ENCODE measurements at places on chromosomes 2 and 18. TPM values are rescaled to one million over a fixed set of nuclear protein-coding genes. Genes with fewer than 3 reads are reported as not detected.
A peak's percentile ranks its signal among the peaks of the same experiment; 100 is the strongest.

GRCh38 chr2:18440777-18441176 lies 119.7 kb downstream of the RDH14 start:
- no peak overlapping the region for H3K4me3 ChIP-seq
- H3K27me3 ChIP-seq: peaks cover 5% of the 10 kb centered on the region
- DNase-seq: no peak
- H3K27ac ChIP-seq: no peak overlapping the region
- no peaks in the 10 kb centered on the region for H3K36me3 ChIP-seq

GRCh38 chr2:81589406-81589805 lies 1284.9 kb upstream of the LRRTM1 start:
- H3K27ac ChIP-seq: no peak overlapping the region
- H3K4me3 ChIP-seq: no peak overlapping the region
- H3K4me1 ChIP-seq: no peaks in the 10 kb centered on the region
- no peak for DNase-seq
- no peaks in the 10 kb centered on the region for H3K36me3 ChIP-seq
- H3K27me3 ChIP-seq: no peaks in the 10 kb centered on the region

The HES6 gene
- polyA plus RNA-seq: 24.4 TPM

- no peak overlapping the region for H3K27ac ChIP-seq
- DNase-seq: no peak
- H3K4me3 ChIP-seq: no peak overlapping the region
- H3K27me3 ChIP-seq: no peaks in the 10 kb centered on the region
These were observed 107.5 kb downstream of the TMEM18 start for GRCh38 chr2:569681-570080.

DNA sequence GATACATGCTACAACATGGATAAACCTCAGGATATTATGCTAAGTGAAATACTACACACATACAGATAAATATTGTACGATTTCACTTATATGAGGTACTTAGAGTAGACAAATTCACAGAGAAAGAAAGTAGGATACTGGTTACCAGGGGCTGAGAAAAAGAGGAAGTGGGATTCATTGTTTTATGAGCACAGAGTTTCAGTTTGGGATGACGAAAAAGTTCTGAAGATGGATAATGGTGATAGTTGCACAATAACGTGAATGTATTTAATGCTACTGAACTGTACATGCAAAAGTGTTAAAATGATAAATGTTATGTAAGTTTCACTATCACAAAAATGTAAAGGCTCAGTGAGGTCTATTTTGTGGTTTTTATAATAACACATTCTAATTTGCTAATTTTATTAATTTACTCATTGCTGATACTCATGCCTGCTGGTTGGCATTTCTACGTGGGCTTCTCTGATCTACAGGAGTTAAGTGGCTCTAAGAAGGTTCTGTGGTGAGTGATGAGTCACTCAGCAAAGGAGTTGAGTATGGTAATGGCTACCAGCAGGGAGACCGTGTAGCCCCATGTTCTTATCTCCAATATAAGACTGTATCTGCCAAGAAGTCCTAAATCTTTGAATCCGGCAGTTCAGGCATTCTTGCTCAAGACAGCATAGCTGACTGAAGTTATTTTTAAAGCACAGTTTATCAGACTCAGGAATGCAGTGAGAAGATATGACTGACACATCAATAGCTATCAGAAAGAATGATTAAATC lies 41.1 kb downstream of the UPP2 start:
- H3K36me3 ChIP-seq: no peaks in the 10 kb centered on the region
- H3K27me3 ChIP-seq: no peaks in the 10 kb centered on the region
- peak overlapping the region; percentile 62 for H3K27ac ChIP-seq
- DNase-seq: peak; percentile 31
- H3K4me3 ChIP-seq: no peak overlapping the region

- H3K4me3 ChIP-seq: no peak overlapping the region
- no peaks in the 10 kb centered on the region for H3K36me3 ChIP-seq
- no peaks in the 10 kb centered on the region for H3K27me3 ChIP-seq
- H3K4me1 ChIP-seq: no peaks in the 10 kb centered on the region
- DNase-seq: no peak
These were observed 178.7 kb downstream of the PDE11A start for GRCh38 chr2:177893880-177894279.

The PDE11A gene
- 1.5 TPM for polyA plus RNA-seq

GRCh38 chr2:197442857-197443256 lies 8.0 kb upstream of the SF3B1 start:
- H3K4me3 ChIP-seq: no peak overlapping the region
- DNase-seq: no peak
- H3K36me3 ChIP-seq: no peaks in the 10 kb centered on the region

GRCh38 chr2:234099266-234099665 lies 48.8 kb downstream of the SPP2 start:
- H3K27me3 ChIP-seq: no peaks in the 10 kb centered on the region
- H3K4me3 ChIP-seq: no peak overlapping the region
- no peak for DNase-seq
- no peaks in the 10 kb centered on the region for H3K4me1 ChIP-seq

DNA sequence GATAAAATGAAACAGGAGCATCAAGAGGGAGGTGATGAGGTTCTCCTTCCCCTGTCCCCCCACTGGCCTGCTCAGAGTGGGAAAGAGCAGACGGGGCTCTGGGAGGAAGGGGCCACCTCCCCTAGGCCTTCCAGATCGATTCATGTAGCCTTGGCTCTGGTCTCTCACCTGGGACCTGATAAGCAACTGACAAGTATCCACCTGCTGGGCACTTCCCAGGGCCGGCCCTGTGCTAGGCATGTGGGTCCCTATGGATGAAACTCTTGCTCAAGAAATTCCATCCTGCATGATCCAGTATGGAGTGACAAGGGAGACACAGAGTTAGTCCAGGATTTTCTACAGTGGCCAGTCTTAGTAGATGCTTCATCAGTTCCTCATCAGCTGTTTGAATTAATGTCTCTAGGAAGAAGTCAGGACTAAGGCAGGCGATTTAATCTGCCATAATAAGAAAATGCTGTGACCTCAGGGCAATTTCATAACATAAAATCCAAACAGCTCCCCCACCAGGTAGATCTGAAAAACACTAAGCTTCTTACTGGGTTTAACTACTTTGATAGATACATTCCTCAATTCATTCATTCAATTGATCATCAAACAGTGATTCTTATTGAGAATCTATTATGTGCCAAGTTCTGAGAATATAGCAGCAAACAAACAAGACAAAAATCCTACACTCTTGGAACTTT lies 44.7 kb upstream of the ZFP36L2 start:
- H3K27ac ChIP-seq: no peak overlapping the region
- peaks cover 13% of the 10 kb centered on the region for H3K4me1 ChIP-seq
- no peaks in the 10 kb centered on the region for H3K36me3 ChIP-seq
- H3K4me3 ChIP-seq: no peak overlapping the region
- no peaks in the 10 kb centered on the region for H3K27me3 ChIP-seq
- DNase-seq: no peak

DNA sequence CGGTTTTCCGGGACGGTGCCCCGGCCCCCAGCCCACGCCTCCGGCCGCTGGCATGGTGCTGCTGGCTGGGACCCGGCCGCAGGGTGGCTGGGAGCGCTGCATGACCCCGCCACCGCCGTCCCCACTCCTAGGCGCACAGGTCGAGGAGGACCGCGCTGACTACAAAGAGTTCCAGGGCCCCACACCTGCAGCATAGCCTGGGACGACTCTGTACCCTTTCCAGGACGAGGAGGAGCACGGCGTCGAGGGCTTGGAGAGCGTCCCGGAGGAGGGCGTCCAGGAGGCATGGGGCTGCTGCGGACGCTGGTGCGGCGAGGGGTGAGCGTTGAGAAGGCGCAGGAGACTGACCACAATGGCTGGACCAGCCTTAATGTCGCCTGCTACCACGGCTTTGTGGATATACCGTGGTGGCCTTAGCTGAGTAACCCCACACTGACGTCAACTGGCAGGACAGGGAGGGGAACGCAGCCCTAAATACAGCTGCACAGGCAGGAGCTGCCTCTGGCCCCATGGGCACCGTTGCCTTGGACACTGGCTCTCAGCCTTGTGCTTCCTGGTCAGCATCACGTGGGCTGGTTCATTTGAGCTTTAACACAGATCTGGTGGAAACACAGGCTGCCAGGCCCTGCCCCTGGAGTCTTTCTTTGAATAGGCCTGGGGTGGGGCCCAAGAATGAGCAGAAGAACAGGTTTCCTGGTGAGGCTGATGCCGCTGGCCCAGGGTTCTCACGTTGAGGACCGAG lies 40.9 kb upstream of the TRIM43B start:
- H3K4me1 ChIP-seq: no peaks in the 10 kb centered on the region
- H3K36me3 ChIP-seq: peaks cover 13% of the 10 kb centered on the region
- no peak overlapping the region for H3K27ac ChIP-seq

- peak overlapping the region; percentile 58 for H3K4me3 ChIP-seq
- H3K4me1 ChIP-seq: peaks cover 32% of the 10 kb centered on the region
These were observed 71.2 kb downstream of the CTAGE1 start for GRCh38 chr18:22346401-22346952.

DNA sequence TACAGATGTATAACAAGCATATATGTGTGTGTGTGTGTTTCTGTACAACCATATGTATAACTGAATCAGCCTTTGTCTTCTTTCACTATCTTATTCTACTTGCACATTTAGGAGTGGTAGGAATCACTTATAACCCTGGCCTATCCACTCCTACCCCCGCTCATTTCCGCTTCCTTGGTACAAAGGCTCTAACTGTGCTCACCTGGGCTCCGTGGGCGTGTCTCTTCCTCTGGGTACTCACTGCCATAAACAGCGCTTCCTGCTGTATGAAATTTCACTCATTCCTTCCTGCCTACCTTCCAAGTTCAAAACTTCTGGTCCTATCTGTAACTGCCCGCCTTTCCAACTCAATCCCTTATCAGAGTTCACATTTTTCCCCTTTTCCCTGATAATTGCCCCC lies 815.5 kb downstream of the EPHA4 start:
- H3K4me1 ChIP-seq: no peaks in the 10 kb centered on the region
- H3K36me3 ChIP-seq: no peaks in the 10 kb centered on the region

GRCh38 chr2:162091325-162092007 lies 17.5 kb upstream of the DPP4 start:
- H3K27me3 ChIP-seq: no peaks in the 10 kb centered on the region

The ASPRV1 gene
- polyA plus RNA-seq: 1.5 TPM

DNA sequence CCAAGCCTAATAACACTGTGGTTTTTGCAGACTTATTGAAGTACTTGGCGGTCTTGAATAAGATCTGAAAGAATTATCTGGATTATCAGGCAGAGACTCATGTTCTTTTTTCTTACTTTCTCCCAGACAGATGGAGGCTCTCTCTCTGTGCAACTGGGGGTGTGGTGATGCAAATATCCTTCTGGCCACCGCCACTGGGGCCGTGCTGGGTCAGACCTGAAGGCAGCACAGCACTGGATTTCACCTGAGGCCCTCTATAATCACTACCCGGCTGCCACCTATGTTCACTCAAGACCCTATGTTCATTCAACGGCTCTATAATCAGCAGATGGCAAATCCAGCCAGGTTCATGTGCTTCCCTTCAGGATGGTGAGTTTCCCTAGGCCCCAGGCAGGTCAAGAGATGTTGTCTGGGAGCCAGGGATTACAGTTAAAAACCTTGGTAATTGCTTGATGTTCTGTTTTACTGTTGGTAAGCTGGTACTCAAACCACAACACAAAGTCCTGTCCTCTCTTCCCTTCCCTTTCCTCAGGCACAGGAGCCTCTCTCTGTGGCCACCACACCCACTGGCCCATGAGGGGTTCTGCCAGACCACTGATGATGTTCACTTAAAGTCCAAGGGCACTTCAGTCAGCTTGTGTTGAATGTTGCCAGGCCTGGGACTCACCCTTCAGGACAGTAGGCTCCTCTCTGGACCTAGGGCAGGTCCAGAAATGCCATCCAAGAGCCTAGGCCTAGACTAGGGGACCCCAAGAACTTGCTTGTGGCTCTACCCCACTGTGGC lies 205.3 kb upstream of the GCFC2 start:
- H3K27me3 ChIP-seq: no peaks in the 10 kb centered on the region
- H3K36me3 ChIP-seq: no peaks in the 10 kb centered on the region
- no peaks in the 10 kb centered on the region for H3K4me1 ChIP-seq
- DNase-seq: no peak

GRCh38 chr2:238790833-238791230 lies 57.1 kb upstream of the TWIST2 start:
- H3K36me3 ChIP-seq: no peaks in the 10 kb centered on the region
- peaks cover 8% of the 10 kb centered on the region for H3K27me3 ChIP-seq
- no peak overlapping the region for H3K4me3 ChIP-seq

The SERPINB3 gene
- not detected for polyA plus RNA-seq

The RNF144A gene
- 7.2 TPM for polyA plus RNA-seq

The EIF5B gene
- polyA plus RNA-seq: 50.4 TPM

The GPR35 gene
- polyA plus RNA-seq: 118 TPM

The ACMSD gene
- 0.34 TPM for polyA plus RNA-seq

DNA sequence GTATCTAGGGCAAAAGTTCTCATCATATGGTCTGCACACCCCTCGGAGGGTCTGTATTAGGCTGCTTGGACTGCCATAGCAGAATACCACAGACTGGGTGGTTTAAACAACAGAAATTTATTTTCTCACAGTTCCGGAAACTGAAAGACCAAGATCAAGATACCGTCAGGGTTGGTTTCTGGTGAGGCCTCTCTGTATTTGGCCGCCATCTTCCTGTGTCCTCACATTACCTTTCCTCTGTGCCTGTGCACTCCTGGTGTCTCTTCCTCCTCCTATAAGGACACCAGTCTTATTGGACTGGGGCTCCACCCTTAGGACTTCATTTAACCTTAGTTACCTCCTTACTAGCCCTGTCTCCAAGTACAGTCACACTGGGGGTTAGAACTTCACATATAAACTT lies 132.5 kb downstream of the NCOA1 start:
- no peaks in the 10 kb centered on the region for H3K4me1 ChIP-seq
- H3K27ac ChIP-seq: no peak overlapping the region
- no peaks in the 10 kb centered on the region for H3K27me3 ChIP-seq
- H3K36me3 ChIP-seq: no peaks in the 10 kb centered on the region
- no peak for DNase-seq
- H3K4me3 ChIP-seq: no peak overlapping the region

GRCh38 chr2:29841386-29842004 lies 79.9 kb downstream of the ALK start:
- H3K36me3 ChIP-seq: no peaks in the 10 kb centered on the region
- H3K4me1 ChIP-seq: no peaks in the 10 kb centered on the region
- no peak for DNase-seq

- no peaks in the 10 kb centered on the region for H3K4me1 ChIP-seq
- no peak overlapping the region for H3K27ac ChIP-seq
- H3K4me3 ChIP-seq: no peak overlapping the region
- no peaks in the 10 kb centered on the region for H3K27me3 ChIP-seq
- H3K36me3 ChIP-seq: no peaks in the 10 kb centered on the region
These were observed 25.0 kb upstream of the FAHD2A start for GRCh38 chr2:95377216-95378123.

- H3K36me3 ChIP-seq: no peaks in the 10 kb centered on the region
- peak overlapping the region; percentile 98 for H3K27ac ChIP-seq
- H3K27me3 ChIP-seq: no peaks in the 10 kb centered on the region
- DNase-seq: no peak
- peak overlapping the region; percentile 40 for H3K4me3 ChIP-seq
These were observed 655 bp downstream of the NOSTRIN start for GRCh38 chr2:168802859-168803725.

GRCh38 chr18:31579375-31579774 lies 12.3 kb upstream of the TTR start:
- no peak for DNase-seq
- H3K4me3 ChIP-seq: no peak overlapping the region
- peaks cover 35% of the 10 kb centered on the region for H3K4me1 ChIP-seq
- H3K27ac ChIP-seq: no peak overlapping the region
- H3K27me3 ChIP-seq: no peaks in the 10 kb centered on the region
- no peaks in the 10 kb centered on the region for H3K36me3 ChIP-seq

GRCh38 chr2:144351687-144352086 lies 168.2 kb downstream of the ZEB2 start:
- no peaks in the 10 kb centered on the region for H3K27me3 ChIP-seq
- no peak for DNase-seq
- H3K4me3 ChIP-seq: no peak overlapping the region
- no peak overlapping the region for H3K27ac ChIP-seq
- no peaks in the 10 kb centered on the region for H3K4me1 ChIP-seq

Measured in large intestine (tissue), 12 donors.